ENCODE measurements at places on chromosomes 5 and 9.

DNA sequence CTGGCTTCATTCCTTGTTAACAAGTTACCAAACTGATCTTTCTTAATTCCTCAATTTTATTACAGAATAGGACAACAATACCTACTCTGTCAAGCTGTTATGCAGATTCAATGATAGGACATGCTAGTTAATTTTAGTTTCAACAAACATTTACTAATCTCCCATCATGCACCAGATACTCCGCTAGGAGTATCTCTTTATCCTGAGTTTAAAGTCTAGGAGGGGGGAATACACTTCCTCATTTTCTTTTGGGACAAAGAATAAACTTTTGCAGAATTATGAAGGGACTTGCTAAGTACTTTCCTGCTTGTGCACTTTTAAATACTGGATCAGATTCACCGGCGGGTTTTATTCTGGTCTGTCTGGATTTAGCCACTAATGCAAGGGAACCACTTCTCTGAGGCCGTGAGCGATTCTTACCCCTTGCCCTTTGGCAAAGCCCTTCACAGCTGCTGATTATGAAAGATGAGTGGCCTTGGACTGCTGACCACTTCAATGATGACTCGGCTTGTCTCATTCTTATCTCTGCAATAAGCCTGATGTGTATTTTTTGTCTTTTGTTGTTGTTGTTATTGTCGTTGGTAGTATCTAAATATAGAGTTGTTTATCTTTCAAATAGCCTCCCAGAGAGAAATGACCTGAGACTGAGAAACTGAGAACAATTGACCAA is 73.9 kb downstream of the RMI1 start:
- no peak for DNase-seq

DNA sequence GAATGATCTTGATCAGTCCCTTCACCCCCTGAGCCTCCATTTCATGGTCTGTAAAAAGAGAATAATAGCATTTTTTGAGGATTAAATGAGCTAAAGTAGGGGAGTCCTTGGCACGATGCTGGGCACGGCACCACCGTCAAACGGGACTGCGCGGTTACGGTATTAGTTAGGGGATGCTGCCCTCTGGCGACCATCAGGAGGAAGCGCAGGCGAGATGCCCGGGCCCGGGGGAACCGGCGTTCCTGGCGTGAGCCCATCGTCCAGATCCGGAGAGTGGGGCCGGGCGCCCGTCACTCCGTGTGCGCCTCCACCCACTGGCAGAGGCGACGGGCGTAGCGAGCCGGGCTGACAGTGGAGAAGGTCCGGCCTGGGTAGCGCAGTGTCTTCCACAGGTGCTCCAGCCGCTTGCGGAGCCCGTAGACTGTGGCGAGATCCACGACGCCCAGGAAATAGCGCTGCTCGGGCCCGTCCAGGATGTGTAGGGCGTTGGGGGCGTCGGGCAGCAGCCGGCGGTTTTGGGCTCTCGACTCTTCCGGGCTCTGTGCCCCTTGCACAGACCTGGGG is 4.8 kb upstream of the ST6GALNAC4 start:
- no peak for DNase-seq

- no peak for DNase-seq
Measured at GRCh38 chr9:28834156-28834555, 1260.9 kb upstream of the C9orf72 start.

DNA sequence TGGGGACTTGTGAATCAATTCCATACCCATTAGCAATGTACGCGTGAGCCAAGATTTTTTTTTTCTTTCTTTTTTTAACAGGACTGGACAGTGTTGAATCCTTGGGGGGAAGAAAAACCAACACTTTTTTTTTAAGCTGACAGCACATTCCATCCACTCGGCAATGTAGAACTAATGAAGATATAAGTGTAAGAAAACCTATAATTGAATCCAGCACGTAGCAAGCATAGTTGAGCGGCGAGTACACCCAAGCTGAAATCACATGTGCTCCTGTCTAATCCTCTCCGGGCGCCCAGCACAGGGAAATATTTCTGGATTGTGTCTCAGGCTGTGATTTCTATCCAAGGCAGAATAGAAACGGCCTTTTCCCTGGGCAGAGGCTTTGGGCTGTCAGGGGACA is 118.2 kb downstream of the BOD1 start:
- no peak for DNase-seq

- no peak for DNase-seq
Measured at GRCh38 chr9:4386819-4387218, 87.0 kb upstream of the GLIS3 start.

DNA sequence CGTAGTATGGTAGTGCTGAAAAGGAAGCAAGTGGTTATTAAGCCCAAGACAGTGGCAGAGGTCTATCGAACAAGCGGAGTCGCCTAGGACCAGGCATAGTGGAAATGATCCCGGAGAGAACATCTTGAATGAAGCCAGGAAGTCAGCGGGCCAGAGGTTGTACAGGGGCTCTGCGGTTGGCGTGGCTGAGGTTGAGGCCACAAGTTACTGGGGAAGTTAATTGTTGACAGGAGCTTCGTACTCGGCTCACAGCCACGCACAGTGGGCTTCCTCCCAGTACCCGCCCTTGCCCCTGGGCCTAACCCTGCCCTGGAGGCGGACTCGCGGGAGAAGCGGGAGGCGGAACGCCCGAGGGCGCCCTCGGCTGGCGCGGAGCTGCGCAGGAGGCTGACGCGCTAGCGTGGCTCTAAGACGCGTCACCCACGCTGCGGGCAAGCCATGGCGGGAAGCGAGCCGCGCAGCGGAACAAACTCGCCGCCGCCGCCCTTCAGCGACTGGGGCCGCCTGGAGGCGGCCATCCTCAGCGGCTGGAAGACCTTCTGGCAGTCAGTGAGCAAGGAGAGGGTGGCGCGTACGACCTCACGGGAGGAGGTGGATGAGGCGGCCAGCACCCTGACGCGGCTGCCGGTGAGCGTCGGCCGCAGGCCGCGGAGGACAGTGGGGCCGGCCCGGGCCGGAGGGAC is at the start of gene FBXO4:
Gene FBXO4 (plus strand): TSS at position 410 of the 683 bp plus-strand sequence. CDS start 29 bp downstream, at position 439.
- peak; percentile 68 for DNase-seq

DNA sequence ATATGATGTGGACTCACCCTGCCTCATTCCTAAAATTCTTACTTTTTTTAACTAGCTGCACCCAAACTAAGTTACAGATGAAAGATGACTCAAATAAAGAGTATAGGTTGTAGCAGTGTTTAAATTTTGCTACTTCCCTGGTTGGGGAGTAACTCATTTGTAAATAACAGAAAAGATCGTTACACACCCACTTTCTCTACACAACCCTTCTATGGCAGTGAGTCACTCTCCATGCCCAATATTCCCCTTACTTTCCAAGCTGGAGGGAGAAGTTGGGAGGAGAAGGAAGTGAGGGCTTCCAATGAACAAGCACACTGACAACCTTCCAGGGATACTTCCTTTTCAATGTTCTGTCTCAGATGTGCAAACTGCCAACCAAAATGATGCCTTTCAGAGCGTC is 1.9 kb downstream of the RASEF start:
- no peak for DNase-seq

DNA sequence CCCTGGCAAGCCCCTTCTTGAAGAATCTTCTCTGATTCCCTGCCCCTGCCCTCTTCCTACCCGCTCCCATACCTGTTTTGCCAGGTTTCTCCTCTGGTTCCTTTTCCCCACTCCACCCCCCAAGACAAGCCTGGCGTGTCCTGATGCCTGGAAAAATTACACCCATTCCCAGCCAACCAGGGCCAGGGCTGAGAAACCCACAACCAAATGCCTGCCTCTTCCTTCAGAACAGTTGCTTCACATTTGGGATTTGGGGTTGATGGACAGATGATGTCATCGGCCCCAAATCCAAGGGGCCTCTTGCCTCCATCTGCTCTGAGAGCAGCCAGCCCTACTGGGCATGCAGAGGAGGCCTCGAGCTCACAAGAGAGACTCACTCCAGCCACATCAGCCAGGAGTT is 8.8 kb upstream of the NEK6 start:
- DNase-seq: no peak

DNA sequence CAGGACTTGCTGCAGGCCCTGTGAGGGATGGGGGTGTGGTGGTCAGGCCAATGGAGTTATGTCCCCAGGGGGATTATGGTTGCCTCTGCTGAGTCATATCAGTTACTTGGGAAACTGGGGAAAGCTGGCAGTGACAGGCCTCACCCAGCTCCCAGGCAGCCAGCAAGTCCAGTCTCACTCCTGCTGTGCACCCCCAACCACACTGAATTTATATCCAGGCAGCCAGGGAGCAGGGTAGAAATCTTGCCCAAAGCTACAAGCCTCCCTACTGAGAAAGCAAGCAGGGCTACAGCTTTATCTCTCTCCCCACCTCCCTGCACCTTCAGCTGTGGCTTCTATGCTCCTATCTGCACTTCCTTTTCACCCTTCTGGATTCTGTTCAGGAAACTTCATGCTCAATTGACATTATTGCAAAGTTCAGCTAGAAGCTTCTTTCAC is 2076.0 kb upstream of the CDH9 start:
- no peak for DNase-seq

GRCh38 chr5:125536582-125536981 is 790.1 kb upstream of the ZNF608 start:
- DNase-seq: no peak

DNA sequence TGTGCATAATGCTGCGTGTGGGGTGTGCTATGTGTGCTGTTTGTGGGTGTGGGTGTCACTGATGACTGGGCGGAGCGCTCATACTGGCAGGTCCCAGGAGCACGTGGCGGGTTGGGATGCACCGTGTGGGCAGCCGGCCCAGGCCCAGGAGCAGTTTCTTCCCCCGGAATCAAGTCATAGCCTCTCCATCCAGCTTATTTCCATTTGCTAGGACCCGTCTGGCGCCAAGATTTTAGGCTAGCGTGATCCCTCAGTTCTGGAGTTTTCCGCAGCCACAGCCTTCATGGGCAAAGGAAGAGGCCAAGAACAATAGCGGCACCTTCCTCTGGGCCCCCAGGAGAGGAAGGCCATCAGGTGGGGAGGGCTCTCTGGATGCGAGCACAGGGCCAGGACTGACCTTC is 43.3 kb upstream of the NEURL1B start:
- DNase-seq: no peak

- no peak for DNase-seq
Measured at GRCh38 chr5:134099288-134099872, 15.1 kb upstream of the TCF7 start.

Data from COR-L47 (cell line).